HFF-Myc (cell line): ENCODE measurements at places on chromosomes 6 and 20.
A peak's percentile ranks its signal among the peaks of the same experiment; 100 is the strongest.

GRCh38 chr20:30506100-30506499 is 751.4 kb upstream of the DEFB115 start:
- no peak for DNase-seq

DNA sequence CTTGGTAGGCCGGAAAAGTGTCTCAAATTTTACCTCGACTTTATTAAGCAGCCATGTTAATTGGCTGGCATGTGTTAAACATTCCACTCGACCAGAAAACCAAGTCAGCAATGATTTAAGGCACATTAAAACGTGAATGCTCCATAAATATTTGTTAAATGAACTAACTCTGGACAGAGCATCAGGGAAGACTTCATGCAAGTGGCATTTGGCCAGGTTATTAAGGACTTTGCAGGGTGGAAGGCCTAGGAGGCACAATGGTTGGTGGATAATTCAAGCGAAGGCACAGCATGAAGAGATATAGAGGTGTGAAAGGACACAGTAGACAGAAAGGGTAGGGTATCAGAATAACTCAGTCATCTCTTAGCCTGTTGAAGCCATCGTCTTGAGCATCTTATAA is 23.0 kb downstream of the ELOVL5 start:
- no peak for DNase-seq

DNA sequence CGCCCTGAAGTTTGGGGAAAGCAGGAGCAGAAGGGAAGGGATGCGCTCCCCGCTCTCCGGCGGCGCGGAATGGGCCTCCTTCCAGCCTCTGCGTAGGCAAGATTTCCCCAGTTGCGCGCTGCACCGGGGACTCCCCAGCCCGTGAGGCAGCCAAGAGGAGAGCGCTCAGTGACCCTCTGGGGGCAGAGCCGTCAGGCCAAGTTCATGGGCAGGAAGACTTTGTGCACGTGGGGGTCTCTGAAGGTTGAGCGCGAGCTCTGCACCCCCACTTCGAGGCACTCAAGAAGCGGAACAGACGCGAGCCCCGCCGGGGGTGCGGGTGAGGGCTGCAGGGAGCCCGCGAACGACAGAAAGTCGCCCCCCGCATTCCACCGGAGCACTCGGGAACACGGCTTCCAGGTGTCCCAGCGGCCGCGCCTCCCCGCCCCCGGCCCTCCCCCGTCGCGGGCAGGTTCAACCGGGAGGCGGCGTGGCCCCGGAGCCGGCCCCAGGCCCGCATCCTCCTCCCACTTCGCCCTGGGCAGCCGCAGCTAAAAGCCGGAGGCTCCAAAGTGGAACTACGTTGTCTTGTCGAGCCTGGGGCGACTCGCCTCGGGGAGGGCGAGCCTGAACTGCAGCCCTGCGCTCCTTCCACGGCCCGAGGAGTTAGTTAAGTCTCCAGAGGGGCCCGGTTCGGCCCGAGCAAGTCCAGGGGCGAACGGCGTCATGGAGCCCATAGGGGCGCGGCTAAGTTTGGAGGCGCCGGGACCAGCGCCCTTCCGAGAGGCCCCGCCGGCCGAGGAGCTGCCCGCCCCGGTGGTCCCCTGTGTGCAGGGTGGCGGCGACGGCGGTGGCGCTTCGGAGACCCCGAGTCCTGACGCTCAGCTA is at the start of gene PPP1R3G:
TSS of gene PPP1R3G (plus strand) at position 561 of the 867 bp plus-strand sequence. CDS start at position 706, 145 bp downstream.
- DNase-seq = no peak

DNA sequence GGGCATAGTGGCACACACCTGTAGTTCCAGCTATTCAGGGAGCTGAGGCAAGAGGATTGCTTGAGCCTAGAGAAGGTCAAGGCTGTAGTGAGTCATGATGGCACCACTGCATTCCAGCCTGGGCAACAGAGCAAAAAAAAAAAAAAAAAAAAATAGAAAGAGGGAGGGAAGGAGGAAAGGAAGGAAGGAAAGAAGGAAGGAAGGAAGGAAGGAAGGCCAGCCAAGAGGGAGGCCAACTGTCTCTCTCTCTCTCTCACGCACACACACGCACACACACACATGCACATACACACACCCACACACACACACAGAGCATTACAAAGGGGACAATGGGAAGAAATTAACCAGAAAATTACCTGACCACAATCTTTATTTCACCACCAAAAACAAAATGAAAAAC is 50.6 kb upstream of the COL9A1 start:
- no peak for DNase-seq

- DNase-seq = no peak
Observed at GRCh38 chr20:24739746-24740145, 209.3 kb upstream of the CST7 start.

DNA sequence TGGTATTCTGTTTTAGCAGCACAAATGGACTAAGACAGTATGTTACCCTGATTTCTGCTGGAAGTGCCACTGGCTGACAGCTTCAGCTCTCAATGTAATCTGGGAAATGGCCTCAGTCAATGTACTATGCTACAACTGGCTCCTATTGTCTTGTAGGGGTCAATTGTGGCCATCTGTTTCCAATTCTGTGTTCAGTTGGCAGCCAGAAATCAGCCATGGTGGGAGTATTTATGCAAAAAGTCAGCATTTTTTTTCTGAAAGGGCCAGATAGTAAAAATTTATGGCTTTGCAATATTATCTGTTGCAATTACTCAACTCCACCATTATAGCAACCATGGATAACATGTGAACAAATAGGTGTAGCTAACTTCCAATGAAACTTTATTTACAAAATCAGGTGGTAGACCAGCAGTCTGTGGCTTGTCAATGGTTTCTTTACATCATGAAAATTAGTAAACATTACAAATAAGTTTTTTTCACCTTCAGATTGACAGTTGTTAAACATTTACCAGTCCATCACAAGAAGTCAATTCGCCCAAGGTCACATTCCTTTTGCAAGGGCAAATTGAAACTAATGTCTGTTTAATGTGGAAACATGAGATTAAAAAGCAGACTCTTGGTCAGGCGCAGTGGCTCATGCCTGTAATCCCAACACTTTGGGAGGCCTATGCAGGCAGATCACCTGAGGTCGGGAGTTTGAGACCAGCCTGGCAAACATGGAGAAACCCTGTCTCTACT is 58.3 kb upstream of the TSHZ2 start:
- no peak for DNase-seq

DNA sequence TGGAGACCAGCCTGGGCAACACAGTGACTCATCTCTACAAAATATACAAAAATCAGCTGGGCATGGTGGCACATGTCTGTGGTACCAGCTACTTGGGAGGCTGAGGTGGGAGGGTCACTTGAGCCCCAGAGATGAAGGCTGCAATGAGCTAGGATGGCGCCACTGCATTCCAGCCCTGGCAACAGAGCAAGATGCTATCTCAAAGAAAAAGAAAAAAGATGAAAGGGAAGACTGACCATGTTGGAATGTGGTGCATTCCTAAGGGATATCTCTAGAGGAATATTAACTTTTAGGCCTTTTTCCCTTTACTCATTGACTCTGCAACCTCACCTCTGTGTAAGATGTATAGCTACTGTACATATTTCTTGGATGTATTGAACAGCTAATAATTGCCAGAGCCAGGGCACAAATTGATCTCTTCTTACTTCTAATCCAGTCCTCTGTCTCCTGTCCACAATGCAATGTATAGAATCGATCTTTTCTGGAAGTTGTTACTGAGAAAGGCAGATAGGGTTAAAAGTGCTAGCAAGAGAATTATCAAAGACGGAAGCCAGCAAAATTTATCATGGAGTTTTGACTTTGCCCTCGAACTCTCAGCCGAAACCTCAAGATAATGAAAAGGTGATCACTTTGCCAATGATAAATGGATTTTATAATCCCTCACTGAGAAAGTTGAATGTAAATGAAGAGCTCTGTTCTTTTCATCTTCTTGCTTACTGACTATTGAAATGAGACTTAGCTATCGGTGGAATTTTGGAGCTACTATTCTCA is 46.3 kb downstream of the GCNT2 start:
- no peak for DNase-seq

DNA sequence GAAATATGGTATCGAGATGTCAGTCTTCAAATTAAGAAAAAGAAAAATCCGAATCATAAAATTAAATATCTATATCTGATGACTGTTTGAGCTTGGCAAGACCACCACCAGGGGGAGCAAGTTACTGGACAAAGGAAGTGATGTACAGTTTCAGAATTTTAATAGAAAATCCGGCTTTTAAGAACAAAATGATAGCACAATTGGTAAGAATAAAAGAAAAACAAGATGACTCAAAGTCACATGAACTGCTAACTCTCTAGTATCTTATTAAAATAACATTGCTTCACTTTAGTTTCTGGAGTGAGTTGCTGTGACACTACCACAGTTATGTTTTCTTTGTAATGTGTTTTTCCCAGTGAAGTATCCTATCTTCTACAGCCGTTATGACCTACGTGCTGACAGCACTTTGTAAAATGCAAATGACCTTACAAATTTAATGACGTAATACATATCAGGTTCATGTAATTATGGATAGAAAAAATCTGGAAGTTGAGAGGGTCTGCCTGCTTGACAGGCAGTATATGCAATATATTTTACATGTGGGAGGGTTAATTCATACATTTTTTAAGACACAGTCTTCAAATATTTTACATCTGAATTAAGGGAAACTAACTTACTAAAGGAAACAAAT is 405.3 kb upstream of the HS3ST5 start:
- DNase-seq = peak; percentile 16

- no peak for DNase-seq
Observed at GRCh38 chr20:4413314-4414049, 308.2 kb upstream of the PRND start.

DNA sequence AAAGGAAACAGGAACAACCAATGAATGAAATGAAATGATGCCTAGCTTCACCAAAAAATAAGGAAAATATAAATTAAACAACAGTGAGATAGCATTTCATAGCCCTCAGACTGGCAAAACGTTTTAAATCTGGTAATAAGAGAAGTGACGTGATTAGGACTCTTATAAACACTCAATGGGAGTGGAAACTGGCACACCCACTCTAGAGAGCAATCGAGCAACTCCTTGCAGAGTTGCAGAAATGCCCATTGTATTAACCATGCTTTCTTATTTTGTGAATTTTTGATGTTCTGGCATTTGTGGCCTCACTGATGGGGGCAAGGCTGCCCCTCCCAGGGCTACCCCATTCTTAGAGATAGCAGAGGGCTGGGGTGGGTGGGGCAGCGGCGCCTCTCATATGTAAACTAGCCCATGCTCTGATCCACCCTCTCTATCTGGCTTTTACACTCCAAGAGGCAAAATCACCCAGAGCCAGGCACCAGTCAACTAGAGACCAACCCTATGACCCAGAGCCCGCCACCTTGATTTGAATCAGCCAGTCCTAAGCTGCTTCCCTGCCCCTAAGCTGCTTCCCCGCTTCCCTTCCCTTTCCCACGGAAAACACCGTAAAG is 6.4 kb upstream of the PNPLA1 start:
- DNase-seq = no peak

DNA sequence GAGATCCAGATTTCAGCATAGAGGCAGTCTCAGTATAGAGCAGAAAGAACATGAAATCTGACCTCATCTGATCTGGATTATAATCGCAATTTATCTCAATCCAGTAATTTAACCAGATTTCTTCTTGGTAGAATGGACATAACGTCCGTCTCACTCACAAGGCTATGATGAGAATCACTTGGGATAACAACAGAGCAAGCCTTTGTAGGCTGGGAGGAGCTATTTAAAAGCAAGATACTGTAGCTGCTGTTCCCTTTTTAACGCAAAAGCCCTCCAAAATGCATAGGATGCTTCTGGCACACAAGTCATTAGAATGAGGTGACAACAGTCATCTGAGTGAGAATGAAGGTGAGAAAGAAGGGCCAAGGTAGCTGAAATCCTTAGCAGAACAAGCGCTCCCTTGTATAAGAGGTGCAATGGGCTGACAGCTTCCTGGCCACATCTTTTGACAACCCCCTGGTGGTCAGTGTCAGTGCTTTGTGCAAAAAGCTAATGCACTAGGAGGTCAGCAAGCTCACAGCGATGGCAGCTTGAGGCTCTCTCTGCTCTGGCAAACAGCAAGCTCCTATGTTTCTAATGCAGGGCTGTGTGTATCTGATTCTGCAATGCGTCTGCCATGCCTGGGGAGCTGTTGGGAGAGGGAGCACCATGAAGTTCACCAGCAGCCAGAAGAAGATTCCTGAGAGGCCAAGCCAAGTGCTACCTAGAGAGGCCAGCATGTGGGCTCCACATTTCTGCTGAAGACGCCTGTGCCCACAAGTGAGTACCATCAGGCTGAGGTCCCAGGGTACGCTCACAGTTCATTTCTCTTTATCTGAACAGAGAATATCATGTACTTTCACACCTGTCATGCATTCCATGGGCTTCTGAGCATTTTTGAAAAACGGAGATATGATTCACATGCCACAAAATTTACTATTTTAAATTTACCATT is 16.2 kb downstream of the METTL24 start:
- no peak for DNase-seq

GRCh38 chr6:74745670-74746069 is 460.2 kb downstream of the COL12A1 start:
- no peak for DNase-seq

DNA sequence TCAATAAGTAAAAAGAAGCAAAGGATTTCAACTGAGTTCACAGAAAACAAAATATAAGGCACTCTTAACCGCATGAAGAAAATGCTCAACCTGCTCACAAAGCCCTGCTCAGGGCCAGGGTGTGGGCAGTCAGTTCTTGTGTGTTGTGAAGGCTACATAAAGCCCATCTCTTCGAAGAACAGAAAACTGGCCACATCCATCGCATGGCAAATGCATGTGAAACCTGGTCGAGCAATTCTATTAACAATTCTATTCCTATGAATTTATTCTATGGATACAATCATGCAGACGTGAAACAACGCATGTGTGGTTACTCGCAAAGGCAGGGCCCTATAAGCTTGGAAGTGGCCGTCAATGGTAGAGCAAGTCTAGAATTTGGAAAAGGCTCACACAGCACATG is 110.5 kb downstream of the PSMB1 start:
- no peak for DNase-seq

DNA sequence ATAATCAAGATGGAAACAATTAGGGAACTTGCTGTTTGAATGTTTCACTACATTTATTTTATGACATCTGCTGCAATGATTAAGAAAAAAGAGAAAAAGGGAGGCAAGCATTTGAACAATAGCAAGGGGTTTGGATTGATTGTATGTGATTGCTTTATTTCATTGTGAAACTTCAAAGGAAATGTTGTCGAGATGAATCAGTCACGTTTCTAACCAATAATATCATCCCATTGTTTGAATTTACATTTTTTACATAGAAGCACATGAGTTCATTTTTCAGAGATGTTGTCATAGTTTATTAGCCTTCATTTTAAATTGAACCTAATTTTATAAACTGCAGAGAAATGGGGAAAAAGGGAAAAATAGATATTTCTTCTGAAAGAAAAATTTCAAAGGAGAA is 572.0 kb downstream of the KIF16B start:
- no peak for DNase-seq

- no peak for DNase-seq
Observed at GRCh38 chr6:150878347-150879213, 13.1 kb downstream of the MTHFD1L start.
